ENCODE measurements at places on chromosomes 13 and 19.

- DNase-seq: peak; percentile 29
Observed at GRCh38 chr13:51614350-51614786, 30.1 kb downstream of the WDFY2 start.

DNA sequence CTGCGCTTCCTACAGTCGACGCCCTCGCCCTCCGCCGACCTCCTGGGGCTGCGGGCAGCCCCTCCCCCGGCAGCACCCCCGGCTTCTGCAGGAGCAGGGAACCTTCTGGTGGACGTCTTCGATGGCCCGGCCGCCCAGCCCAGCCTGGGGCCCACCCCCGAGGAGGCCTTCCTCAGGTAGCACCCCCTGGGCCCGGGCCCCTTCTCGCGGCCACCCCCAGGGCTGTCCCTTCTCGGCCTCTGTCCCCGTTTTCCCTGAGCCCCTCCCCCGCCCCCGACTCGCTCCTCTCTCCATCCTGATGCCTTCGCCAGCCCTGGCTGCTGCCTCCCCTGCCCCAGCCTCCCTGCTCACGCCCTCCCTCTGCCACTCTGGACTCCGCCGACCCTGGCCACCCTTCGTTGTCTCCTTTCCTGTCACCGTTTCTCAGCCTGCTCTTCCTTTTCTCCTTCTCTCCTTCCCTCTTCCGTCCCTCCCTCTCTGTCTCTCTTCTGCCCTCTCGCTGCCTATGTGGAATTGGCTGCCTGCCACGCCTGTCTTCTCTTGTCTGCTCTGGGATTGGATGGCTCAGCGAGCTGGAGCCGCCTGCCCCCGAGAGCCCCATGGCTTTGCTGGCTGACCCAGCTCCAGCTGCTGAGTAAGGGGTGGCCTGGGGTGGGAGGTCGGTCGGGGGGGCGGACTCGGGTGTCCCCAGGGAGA, 11.0 kb downstream of the FUZ start:
- DNase-seq: no peak

DNA sequence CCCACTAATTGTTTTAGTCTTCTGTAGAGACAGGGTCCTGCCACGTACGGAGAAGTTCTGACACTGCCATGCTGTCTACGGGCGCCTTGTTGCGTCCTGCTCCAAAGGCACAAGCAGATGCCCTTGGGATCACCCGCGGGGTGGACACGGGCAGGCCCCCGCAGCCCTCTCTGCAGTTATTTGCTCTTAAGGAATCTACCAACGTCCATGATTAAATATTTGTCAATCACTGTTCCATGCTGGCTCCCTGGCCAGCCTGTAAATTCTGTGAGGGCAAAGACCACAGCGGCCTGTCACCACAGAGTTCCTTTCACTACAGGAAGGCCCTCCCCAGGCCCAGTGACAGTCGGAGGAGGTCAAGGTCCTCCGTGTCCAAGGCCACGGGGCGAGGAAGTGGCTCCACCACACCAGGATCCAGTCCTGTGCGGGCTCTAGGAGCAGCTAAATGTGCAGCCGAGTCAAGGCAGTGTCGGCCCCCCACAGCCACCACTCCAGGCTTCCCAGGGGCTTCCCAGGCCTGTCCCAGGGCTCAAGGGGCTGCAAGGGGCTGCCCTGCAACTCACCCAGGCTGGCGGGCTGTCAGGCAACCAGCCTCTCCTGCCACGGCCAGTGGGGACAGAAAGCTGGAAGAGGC, 2.1 kb downstream of the RNF126 start:
- DNase-seq: no peak

DNA sequence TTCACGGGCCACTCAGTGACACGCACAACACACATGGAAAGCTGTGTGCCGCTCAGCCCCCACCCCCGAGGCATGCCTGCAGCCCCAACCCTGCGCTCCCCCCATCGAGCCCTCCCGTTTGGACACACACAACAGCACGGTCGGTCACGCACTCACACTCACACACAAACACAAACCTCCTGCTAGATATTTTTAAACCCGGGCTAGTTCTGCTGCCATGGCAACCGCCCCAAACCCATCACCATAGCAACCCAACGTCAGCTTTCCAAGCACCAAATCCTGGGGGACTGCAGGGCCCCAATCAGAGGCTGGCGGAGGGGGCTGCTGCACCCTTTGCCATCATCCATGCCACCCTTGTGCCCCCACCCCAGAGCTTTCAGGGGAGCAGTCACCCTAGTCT, 2.5 kb upstream of the NOVA2 start:
- no peak for DNase-seq

DNA sequence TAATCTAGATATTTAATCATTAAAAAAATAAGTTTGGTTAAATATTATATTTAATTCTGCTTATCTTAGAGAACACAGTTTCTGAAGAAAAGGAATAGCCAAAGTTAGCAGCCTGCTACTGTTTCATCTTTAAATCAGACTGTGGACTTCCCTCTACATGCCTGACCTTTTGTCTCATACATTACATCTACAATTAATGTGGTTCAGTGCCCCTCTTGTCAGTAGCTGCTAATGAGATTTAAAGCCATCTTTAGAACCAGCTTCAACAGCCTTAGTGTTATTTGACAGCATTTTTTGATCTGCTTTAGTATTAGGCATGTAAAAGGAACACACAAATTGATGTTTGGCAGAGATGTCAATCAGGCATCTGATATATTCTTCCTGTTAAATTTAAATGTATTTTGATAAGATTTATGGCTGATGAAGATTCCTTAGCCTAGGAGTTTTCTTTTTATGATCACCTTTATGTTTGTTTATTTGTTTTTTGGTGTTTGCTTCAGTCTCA, 1925.8 kb upstream of the PRR20A start:
- no peak for DNase-seq

DNA sequence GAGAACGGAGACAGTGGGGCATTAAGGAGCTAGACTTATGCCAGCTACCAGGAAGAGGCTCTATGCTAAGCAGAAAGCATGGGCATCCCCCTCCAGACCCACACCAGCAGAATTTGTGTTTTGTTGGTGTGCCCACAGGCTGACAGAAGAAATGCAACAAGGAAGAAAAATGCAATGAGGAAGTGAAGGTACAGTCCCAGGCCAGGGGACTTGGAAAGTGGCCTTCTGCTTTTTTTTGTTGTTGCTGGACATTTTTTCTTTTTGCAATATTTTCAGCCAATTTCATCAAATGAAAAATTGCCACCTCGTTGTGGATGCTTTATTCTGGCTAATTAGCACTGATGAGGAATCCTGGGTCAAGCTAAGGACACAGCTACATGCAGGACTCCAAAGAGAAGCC, 167.7 kb downstream of the TSHZ3 start:
- DNase-seq: no peak

DNA sequence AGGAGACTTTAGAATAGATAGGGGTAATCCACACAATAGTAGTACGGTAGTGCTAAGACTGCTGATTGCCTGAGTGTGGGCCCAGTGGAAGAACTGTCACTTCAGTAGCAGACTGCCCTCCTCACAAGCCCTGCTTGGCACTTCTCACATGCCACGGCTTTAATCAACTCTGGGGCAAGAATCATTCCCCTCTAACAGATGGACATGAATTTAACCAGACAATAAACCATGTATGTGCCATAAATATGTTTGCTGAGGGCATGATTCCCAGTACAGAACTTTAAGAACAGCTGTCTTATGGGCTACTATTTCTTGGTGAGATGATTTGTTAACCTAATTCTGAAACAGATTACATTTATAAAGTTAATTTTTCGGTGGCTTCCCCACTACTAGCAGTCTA, 22.0 kb downstream of the DPY19L3 start:
- DNase-seq: no peak

DNA sequence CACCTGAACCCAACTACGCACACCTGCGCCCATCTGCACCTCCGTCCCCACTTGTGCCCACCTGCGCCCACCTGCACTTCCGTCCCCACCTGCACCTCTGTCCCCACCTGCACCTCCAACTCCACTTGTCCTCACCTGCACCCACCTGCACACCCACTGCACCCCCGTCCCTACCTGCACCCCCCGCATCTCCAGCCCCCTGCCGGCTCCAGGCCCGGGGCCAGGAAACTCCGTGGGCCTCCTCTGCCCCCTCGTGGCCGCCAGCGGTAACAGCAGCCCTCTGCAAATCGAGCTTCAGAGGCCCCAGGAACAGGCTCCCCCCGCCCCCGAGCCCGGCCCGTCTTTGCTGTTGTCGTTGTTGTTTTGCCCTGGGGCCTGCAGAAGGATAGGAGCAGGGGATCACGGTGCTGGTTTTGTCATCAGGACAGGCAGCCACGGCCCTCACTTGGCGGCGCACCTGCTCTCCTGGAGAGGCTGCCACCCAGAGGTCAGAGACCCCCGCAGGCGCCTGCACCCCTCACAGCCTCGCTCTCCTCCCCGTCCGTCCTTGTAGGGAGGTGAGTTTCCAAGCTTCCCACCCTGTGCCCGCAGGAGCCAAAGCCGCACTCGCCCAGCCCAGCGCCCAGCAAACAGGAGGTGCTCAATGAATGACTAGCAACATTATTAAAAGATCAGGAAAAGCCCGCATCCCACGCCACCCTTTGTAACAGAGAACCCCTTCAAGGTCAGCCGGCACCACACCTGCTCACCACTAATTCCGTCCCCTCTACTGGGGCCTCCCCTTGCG, 65.4 kb downstream of the GNG7 start:
- DNase-seq: peak; percentile 65

DNA sequence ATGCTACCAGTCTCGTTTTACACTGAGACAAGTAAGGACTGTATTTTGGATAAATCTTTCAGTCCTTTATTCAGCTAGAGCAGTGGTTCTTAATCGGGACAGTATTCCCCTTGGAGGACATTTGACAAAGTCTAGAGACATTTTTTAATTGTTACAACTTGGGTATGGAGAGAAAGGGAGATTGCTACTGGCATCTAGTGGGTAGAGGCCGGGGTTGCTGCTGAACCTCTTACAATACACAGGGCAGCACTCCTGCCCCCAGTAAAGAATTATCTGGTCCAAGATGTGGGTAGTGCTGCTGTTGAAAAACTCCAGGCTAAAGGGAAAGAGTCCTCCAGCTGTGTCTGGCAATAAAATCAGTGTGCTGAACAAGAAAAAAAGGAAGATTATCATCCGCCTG, 334.8 kb downstream of the SLC7A1 start:
- no peak for DNase-seq

DNA sequence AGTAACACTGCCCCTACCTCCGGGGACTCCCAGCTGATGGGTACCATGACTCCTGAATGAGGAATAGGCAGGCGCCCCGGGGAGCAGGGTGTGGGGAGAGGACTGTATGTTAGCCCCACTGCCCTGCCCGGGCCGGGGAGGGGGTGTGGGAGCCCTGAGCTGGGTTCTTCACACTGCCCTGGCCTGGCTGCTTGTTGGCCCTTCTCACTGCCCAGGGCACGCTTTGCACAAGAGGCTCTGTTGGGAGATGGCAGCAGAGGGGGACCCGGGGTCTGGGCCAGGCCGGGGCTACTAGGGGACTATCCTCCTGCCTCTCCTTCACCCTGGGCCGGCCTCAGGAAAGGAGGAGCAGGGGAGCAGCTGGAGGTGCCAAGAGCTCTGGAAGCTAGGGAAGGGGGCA, 19.3 kb upstream of the KCTD15 start:
- no peak for DNase-seq

- DNase-seq: no peak
Observed at GRCh38 chr19:18815673-18816072, 16.1 kb upstream of the UPF1 start.

DNA sequence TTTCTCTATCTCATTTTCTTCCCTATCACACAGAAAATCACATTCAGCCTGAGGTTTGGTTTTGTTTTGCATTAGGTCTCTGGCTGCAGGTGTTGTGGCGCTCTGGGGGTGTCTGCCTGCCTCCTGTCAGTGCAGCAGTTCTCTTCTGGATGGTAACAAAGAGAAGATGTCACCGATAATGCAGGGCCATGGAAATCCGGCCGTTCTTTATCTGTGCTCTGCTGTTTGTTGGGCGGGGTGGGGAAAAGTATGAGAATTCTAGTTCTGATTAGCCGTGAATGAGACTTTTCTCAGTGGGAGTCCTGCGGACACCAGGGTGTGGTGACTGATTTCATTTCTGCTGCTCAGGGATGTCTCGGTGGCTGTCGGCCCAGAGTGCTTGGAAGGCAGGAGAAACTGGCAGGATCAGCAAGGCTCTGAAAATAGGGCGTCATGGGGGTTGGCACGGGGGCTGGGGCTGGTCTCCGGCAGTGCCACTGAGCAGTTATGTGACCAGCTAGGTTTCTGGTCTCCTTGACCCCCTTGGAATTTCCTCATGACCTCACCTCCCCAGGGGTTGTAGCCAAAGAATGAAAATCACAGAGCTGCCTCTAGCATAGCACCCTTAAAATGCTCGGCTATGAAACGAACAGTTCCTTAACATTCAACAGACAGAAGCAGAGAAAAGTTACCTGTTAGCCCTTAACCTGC, 5.0 kb downstream of the RNF113B start:
- no peak for DNase-seq

- no peak for DNase-seq
Observed at GRCh38 chr13:76738616-76739015, 147.6 kb downstream of the KCTD12 start.

DNA sequence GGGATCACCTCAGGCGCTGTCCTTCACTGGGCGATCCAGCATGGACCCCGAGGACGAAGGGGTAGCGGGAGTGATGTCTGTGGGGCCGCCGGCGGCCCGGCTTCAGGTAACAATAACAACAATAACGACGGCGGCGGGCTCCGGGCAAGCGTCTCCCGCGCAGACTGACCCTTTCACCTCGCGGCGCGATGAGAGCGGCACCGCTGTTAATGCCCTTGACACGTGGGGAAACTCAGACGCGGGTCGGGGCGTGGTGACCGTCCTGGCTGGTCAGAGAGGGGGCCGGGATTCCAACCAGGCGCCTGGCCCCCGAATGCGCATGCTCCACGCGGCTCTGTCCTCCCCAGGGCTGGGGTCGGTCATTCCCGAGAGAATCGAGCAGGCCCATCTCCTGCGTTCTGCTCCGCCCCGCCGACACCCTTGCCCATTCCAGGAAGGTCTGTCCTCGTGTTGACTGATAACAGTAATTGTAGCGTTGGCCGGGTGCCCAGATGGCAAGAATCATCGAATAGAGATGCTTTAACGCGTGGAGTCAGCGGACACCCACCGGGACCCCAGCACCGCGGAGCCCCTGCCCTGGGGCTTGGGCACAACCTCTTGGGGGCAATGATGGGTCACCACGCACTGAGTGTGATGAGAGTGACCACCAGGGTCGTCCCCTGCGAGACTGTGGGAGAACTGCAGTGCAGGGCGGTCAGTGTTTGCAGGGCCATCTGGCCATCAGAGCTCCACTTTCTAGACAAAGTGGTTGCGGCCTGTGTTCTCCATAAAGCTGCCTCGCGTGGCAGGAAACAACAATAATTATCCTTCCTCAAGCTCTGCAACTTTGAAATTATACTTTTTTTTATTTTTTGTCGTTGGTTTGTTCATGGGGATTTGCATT, 528 bp downstream of the ZNF8 start:
- peak; percentile 18 for DNase-seq

DNA sequence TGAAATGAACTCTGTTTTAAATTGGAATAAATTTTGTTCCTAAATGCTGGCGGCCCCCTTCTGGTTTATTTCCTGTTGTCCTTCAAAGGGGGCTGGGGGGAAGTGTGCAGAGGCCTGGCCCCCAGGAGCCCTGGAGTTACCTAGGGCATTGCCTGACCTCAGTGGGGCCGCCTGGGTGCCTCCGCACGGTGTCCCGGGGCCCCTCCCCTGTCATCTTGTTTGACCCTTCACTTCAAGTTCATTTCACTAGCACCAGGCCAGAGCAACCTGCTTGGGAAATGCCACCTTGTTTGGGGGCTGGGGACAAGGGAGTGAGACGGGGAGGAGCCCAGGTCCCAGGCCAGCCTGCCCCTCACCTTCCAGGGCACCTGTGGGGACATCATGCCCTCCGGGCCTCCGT, 11.9 kb upstream of the GNA15 start:
- no peak for DNase-seq

GRCh38 chr13:109480011-109480955, 306.1 kb downstream of the IRS2 start:
- DNase-seq: no peak

GRCh38 chr13:99307247-99307646, at the start of gene GPR183:
TSS of gene GPR183 (minus strand) at chr13:99307399. CDS start at chr13:99296145, 11,254 bp downstream.
- peak; percentile 40 for DNase-seq
